ENCODE measurements at places on chromosomes 2 and 18. TPM values are rescaled to one million over a fixed set of nuclear protein-coding genes. Genes with fewer than 3 reads are reported as not detected.

The SERPINB4 gene
- not detected for total RNA-seq

The KCNS3 gene
- 3.1 TPM for total RNA-seq

The SGO2 gene
- 9.2 TPM for total RNA-seq

The TANC1 gene
- total RNA-seq = 134 TPM

The ZDBF2 gene
- total RNA-seq = 45.7 TPM

The HRH4 gene
- total RNA-seq = not detected

The GPR45 gene
- total RNA-seq = not detected

The CABYR gene
- total RNA-seq = 13.7 TPM

The C2orf76 gene
- 8.4 TPM for total RNA-seq

The SNORC gene
- total RNA-seq = 4.1 TPM

The MAP3K19 gene
- not detected for total RNA-seq

The CRYBA2 gene
- not detected for total RNA-seq

The CDH2 gene
- 45.0 TPM for total RNA-seq
